Temporal lobe (tissue), 4 donors: ENCODE measurements at places on chromosomes 11 and 22. TPM values are rescaled to one million over a fixed set of nuclear protein-coding genes. Genes with fewer than 3 reads are reported as not detected.

The VPS26B gene
- 62.2 TPM for total RNA-seq

The TREH gene
- total RNA-seq, result not detected

The C11orf42 gene
- total RNA-seq, result not detected

The SLC22A25 gene
- under 0.01 TPM for total RNA-seq

The MYOD1 gene
- total RNA-seq, result not detected

The TIMM10 gene
- 27.0 TPM for total RNA-seq

The RASD2 gene
- 1.7 TPM for total RNA-seq

The KCNJ1 gene
- total RNA-seq, result not detected

The PDGFB gene
- total RNA-seq, result 4.4 TPM

The OR1S1 gene
- total RNA-seq, result not detected

The MS4A6E gene
- not detected for total RNA-seq

The HSPB2 gene
- 0.25 TPM for total RNA-seq

The BSX gene
- total RNA-seq, result not detected

The OR8G5 gene
- total RNA-seq, result not detected

The APLNR gene
- 6.4 TPM for total RNA-seq

The CSF2RB gene
- total RNA-seq, result 0.49 TPM
